ENCODE measurements at places on chromosomes 16 and 17.

DNA sequence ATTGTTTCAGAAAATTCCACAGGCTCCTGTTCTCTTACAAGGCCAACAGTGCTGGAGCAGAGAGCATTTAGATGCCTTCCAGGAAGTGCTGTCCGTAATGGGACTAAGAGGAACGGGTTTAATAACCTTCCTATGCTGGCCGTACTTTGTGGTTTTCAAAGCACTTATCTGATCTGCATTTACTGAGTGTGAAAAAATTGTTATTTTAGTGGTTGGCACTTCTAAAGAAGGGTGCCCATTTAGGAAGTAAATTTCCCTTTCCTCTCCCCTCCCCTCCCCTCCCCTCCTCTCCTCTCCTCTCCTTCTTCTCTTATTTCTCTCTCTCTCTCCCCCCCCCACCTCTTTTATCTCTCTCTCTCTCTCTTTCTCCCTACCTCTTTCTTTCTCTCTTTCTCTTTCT, 72.0 kb upstream of the DNAJA2 start:
- DNase-seq, result no peak

DNA sequence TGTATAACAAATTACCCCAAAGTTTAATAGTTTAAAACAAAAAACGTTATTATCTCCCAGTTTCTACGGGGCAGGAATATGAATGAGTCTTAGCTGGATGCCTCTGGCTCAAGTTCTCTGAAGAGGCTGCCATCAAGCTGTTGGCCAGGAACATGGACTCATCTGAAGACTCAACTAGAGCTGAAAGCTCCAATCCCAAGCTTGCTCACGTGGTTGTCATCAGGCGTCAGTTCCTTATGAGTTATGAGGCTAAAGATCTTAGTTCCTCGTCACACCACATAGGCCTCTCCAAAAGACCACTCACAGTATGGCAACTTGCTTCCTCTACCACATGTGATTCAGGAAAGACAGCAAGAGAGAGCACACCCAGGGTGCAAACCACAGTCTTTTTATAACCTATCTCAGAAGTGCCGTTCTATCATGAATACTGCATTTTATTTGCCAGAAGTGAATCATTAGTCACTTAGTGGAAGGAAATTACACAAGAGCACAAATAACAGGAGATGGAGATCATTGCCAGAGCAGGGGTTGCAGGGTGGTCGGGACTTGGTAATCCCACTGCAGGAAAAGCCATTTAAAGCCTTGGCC, 48.7 kb upstream of the NLK start:
- DNase-seq, result no peak

- DNase-seq, result no peak
Measured at GRCh38 chr17:34974179-34974578, 6.1 kb upstream of the LIG3 start.

- no peak for DNase-seq
Measured at GRCh38 chr16:85959686-85960085, 60.7 kb downstream of the IRF8 start.

DNA sequence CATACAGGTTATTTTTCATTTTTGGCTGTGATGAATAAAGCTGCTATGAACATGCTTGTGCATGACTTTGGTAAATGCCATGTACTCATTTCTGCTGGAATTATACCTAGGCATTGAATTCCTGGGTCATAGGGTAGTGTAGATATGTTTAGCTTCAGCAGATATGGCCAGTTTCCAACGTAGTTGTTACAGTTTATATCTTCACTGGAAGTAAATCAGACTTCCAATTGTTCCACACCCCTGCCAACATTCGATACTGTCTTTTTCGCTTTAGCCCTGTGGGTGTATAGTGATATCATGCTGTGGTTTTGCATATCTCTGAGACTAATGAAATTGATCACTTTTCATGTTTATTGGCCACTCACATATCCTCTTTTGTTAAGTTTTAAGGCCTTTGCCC, 50.4 kb downstream of the ARHGAP27 start:
- no peak for DNase-seq

DNA sequence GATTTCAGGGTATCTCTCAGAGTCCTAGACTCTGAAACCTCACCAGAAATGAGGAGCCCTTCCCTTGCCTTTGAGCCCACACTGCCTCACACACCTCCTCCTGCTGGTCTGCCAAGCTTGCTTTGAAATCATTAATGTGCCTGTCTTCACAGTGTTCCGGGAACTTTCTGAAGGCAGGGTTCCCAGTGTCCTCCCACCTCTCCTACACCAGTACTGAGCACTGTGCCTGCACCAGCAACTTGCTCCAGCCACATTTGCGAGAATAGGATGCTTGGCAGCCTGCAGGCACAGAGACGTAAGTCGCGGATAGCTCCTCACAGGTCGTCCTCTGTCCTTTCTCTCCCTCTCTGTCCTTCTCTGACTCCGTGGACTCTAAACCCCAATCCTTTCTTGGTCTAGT, 408.4 kb upstream of the EEF2KMT start:
- DNase-seq, result no peak

DNA sequence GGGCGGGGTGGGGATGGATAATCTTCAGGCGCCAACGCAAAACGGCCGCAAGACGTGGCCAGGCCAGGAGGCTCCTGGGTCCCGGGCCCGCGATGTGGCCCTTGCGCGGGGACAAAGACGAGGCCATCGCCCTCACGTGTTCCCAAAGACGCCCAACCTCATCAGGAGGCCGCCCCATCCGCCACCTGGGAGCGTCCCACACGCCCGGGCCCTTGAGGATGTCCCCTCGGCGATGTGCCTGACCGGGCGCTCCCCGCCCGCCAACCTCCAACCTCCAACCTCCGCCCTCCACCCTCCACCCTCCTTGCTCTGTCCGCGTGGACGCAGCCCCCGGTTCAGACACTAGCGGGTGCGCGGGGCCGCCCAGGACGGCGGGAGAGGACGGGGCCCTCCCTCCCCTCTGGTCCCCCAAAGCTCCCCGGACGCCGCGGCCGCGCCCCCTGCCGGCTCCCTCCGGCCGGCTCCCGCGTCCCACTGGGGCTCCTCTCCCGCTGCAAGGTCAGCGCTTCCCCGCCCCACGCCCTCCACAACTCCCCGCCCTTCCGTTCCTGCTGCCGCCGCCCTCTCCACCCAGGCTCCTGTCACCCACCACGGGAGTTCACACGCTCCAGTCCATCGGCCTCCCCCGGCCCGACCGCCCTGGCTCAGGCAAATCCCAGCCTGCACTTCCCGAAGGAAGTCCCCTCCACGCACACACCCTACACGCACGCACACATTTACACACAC, 250.8 kb upstream of the RPL38 start:
- peak; percentile 59 for DNase-seq

GRCh38 chr16:69399361-69399760, 13.6 kb upstream of the TERF2 start:
- no peak for DNase-seq

DNA sequence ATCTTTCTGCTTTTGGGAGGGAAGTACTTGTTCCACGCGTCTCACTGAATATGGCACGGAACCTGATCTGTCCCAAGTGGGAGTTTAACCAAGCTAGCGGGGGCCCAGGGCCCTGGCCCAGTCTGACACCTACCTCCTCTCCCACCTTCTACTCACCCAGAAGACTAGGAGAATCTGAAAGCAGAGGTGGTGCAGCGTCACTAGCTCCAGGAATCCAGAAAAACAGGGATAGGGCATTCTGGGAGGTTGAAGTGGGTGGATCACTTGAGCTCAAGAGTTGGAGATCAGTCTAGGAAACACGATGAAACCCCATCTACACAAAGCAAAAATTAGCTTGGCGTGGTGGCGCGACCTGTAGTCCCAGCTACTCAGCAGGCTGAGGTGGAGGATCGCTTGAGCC, 163.5 kb upstream of the ZNF267 start:
- no peak for DNase-seq
